ENCODE measurements at places on chromosomes 16 and 17.

- ATAC-seq: no peak
These were observed 6.6 kb downstream of the C1QTNF8 start for GRCh38 chr16:1089439-1089821.

DNA sequence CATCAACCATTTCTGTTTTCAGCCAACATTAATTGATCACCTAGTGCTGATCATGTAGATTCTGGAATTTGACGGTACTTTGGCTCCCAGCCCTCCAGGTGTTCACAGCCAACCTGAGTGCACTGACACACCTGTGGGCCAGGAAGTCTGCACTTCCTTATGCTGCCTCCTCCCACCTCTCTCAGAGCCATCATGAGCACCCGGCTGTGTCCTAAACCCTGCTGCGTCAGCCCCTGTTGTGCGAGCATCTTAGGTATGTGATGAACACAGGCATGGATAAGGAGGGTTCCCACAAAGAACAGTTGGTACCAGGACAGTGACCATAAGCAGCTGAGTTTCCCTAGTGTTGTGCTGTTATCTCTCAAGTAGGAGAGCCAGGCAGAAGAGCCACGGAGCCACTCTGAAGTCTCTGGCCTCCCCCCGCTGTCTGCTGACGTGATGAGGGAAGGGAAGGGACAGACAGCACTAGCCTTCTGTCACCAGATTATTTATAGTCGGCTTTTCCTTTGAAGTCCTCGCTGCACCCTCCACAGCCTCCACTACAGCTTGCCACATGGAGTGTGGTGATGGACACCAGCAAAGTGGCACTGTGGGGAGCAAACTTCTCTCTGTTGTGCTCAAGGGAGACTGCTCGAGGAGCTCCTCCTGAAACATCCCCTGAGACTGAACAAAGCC lies 162.8 kb upstream of the ANKFN1 start:
- no peak for ATAC-seq

DNA sequence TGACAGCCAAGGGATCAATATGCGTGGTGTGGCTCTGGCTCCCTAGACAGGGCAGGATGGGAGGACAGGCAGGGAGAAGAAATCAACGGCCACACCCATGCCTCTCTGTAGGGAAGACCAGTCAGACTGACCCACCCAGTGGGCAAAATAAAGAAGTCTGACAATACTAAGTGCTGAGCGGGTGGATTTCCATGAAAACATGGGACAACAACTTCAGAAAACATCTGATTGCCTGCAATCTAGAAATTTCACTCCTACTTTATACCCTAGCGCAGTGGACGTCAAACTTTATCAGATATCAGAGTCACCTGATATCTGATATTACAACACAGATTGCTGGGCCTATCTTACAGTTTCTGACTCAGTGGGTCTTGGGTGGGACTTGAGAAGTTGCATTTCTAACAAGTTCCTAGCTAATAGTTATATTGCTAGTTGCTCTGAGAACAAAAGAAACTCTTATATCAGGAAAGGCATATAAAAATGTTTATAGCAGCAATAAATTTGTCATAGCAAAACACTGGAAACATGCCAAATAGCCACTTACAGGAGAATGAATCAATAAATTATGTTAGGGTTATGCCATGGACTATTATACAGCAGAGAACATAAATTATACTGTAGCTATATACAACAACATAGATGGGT lies 38.4 kb downstream of the C17orf67 start:
- ATAC-seq: no peak

GRCh38 chr17:80386341-80386740 lies 28.6 kb upstream of the ENDOV start:
- no peak for ATAC-seq

DNA sequence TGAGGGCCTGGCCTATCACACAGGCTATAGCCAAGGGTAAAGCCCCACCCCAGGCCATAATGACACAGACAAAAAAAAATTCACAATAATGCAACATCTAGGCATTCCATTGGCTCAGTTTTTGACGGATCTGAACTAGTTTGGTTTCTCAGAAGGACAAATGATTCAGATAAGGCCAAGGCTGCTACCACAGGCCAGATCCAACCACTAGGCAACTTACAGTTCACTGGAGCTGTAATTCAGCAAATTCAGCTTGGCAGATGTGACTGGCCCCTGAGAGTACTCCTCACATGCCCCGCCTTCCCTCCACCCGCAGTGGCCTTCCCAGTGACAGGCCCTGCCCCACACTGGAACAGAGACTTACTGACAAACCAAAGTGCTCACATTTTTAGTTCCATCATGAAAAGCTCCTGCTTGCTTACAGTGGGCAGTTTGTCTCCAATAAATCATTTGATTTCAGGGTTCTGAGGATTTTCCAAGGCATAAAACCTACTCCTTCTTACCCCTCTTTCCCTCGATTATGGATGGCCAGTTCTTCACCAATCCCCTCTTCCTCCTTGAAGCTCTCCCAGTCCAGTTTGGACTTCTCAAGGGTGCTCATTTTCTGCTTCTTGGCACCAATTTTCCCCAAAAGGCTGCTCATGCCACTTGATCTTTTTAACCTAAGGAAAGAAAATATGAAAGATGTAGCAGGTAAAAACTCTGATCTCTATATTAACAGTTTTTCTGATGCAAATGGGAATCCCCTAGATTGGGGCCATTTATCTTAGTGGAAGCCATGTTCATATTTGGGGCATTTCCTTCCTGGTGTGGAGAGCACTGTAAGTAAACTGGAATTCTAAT lies 53.3 kb upstream of the BCAR1 start:
- ATAC-seq: no peak

GRCh38 chr16:11098601-11099390 lies 154.4 kb downstream of the CLEC16A start:
- no peak for ATAC-seq

- peak; percentile 40 for ATAC-seq
These were observed 1.6 kb downstream of the CA4 start for GRCh38 chr17:60151355-60151754.

- peak; percentile 95 for ATAC-seq
These were observed 55.3 kb downstream of the TUBD1 start for GRCh38 chr17:59837308-59838051.

DNA sequence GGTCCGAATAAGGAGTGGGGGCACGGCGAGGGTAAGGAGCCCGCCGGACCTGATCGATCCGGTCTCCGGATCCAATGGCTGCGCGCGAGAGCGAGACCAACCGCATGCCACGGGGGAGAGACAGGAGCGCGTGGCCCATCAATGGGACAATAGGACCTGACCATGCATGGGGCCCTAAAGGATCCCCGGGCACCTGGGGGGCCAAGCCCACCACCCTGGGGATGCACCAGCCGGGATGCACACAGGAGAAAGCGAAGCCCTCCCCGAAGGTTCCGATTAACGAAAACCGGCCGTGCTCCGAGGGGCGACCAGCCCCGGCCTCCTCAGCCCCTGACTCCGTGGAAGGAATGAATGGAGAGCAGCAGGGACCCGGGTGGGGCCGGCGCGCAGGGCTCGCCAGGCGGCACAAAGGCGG lies 525 bp downstream of the JPT1 start:
- peak; percentile 21 for ATAC-seq

GRCh38 chr16:8722025-8722348 lies 47.6 kb downstream of the ABAT start:
- ATAC-seq: no peak

DNA sequence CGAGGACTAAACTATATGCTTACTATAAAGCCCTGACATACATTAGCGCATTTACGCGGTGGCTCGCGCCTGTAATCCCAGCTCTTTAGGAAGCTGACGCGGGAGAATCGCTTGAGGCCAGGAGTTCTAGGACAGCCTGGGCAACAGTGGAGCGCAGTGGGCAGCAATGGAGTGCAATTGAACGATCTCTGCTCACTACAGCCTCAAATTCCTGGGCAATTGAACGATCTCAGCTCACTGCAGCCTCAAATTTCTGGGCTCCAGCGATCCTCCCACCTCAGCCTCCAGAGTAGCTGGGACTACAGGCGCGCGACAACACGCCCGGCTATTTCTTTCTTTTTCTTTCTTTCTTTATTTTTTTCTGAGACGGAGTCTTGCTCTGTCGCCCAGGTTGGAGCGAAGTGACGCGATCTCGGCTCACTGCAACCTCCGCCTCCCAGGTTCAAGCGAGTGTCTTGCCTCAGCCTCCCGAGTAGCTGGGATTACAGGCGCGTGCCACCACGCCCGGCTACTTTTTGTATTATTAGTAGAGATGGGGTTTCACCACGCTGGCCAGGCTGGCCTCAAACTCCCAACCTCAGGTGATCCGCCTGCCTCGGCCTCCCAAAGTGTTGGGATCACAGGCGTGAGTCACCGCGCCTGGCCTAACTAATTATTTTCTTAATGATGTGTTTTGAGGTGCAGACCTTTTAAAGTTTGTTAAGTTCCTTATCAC lies 506 bp upstream of the COG7 start:
- no peak for ATAC-seq

DNA sequence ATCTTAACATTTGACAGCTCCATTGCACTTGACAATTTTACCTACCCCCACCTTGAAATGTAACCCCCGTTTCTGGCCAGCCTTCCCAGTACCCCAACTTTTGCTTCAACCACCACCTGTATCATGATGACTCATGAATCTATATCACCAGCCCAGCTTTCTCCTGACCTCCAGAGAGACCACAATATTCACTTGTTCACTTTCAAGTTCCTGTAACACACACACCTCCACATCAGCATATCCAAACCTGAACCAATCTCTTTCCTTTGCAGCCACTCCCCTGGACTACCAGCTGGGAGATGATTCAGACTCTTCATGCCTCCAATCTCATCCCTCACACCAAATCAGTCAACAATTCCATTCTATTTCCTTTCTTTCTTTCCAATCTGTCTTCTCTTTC lies 8.0 kb downstream of the SMG6 start:
- no peak for ATAC-seq

DNA sequence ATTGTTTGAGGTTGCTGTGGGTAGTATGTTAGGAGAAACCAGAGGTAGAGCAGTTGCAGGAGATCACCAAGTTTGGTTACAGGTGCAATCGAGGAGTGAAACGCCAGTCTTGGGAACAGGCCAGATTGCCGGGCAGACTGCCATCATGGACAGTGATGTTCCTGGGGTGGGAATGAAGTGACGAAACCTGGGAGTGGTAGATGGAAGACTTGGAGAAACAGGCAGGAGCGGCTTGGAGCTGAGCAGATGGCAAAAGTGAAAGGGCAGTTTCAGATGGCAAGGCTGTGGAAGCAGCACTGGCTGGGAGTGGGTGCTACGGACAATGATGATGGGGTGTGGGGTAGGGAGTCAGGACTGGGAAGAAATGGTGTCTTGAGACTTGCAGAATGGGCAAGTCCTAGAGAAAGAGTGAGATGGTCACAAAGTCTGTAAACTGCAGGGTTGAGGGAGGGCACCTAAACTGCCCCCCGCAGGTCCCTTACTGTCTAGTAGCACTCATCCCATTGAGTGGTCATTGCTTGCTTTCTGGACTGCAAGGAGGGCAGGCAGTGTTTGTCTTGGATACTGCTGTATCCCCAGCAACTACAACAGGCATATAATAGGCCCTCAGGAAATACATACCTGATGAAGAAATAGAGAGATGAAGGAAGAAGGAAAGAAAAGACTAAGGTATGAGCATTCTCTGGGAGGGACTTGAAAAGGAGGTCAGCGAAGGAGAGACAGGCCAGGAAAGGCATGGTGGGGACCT lies 29.5 kb upstream of the ULK2 start:
- no peak for ATAC-seq

GRCh38 chr16:87684106-87684677 lies 81.6 kb downstream of the KLHDC4 start:
- ATAC-seq: no peak

DNA sequence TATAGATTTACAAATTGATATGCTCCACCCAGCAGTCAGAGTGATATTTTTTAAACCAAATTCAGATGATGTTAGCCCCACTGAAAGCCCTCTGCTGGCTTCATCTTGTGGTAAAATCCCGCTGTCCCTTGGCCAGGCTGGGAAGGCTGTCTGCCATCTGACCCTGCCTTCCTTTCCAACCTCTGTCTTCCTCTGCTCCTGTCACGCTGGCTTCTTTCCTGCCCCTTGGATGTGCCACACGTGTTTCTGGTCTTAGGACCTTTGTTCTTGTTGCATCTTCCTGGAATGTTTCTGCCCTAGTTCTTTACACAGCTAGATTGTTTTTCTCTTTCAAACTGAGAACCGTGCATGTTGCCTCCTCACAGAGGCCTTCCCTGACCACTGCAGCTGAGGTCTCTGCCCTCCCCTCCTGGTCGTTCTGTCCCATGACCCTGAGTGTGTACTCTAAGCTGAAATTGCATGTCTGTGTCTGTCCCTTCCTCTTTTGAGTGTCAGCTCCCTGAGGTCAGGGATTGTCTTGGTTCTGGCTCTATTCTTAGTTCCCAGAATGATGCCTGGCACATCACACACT lies 11.4 kb downstream of the NT5M start:
- ATAC-seq: no peak

GRCh38 chr16:75943705-75944514 lies 217.6 kb upstream of the CPHXL start:
- no peak for ATAC-seq

DNA sequence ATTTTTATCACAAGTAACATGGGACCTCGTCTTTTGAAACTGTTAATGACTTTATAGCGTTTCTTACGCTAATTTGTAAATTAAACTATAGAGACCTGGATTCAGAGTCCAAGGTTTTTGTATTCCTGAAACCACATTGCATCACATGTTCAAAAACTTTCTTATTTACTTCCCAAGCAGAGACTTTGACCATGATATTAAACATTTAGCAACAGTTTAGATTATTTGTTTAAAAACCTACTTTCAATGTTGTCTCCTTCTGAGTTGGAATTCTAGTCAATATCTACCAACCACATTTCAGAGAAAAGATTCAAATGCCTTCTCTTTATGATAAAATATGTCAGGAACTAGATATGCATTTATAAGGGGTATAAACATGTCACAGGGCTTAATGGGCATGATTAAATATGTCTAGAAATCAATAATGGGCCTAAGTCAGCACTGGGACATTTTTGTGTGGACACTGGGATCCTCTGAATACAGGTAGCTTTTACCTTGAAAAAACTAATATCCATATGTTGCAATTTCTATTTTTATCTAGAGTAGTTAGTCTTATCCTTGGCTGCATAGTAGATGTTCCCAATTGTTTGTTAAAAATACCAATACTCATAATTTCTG lies 6.3 kb upstream of the APOH start:
- ATAC-seq: no peak

- no peak for ATAC-seq
These were observed 683 bp upstream of the SLC7A6 start for GRCh38 chr16:68263559-68264127.

- ATAC-seq: no peak
These were observed at the start of gene AANAT for GRCh38 chr17:76467366-76467765. TSS of gene AANAT (plus strand) at chr17:76467603. CDS start at chr17:76468747, 1,144 bp downstream.

DNA sequence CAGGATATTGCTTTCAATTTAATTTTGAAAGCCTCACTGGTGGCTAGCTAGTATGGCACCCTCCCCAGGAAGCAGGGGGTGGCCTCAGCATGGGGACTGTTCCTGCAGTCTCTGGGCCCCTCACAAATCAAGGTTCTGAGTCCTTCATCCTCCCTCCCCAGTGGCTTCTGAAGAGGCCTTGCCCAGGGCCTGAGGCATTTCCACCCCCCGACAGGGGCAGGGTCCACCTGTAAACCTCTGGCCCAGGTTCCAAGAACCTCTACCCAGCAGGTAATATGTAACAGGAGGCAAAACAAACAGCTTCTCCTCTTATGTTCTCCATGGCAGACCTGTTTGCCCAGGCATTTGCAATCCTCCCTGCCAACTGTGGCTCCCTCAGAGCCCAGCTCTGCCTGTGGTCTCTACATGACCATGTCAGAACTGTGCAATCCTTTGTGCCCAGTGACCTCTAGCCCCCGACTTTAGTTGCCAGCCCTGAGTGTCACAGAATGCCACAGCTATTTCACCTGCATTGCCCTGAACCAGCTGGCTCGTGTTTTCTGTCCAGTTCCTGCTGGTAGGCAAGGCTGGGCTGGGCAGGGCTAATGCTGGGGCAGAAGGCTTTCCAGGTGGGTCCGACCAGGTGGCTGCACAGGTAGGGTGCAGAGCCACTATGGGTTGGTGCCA lies 14.3 kb downstream of the ACSF2 start:
- no peak for ATAC-seq

Measured in stimulated activated memory B cell treated with anti-CD40 and anti-IgM and Interleukin-4, amounts not matched to agents 10 μg/mL and 1 μg/mL and 100 μg/mL, for 72 hours (primary cell).